ENCODE measurements at places on chromosomes 12 and 14.

GRCh38 chr12:67439611-67440010 lies 170.5 kb downstream of the CAND1 start:
- no peak for DNase-seq

DNA sequence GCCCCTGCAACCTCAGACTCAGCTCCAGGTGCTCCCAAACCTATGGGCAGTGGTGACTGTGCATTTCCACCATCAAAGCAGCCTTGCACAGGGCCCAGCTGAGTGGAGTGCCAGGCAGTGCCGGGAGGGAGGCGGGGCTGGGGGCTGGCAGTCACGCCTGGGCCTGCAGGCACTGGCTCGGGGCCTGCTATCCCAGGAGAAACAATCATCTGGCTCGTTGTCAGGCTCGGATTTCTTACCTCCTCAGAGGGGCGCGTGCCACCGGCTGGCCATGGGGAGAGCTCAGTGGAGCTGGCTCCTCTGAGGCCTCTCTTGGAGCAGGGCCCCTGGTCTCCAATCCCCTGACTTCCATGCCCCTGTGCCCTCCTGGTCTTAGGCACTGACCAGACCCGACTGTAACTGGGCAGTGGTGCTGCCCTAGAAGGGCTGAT lies 20.2 kb upstream of the PPP1R13B start:
- peak; percentile 88 for DNase-seq

GRCh38 chr12:39804479-39804878 lies 184.9 kb upstream of the ABCD2 start:
- DNase-seq: no peak

- DNase-seq: no peak
Observed at GRCh38 chr12:96502477-96502876, 13.1 kb downstream of the CFAP54 start.

DNA sequence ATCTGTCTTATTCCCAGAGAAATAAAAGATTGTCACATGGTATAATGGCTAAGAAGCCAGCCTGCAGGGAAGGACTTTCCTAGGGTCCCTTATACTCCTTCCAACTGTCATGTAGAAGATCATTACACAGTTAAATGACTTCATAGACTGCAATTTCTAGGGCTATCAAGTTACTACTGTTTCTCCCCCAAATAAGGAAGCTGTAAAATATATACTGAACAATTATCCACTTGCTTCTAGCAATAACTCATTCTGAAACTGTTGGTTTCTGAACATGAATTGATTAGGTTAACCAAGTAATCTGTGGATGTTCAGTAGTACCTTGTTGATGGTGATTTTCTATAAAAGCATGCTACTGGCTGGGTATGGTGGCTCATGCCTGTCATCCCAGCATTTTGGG lies 44.6 kb downstream of the A2ML1 start:
- DNase-seq: no peak

DNA sequence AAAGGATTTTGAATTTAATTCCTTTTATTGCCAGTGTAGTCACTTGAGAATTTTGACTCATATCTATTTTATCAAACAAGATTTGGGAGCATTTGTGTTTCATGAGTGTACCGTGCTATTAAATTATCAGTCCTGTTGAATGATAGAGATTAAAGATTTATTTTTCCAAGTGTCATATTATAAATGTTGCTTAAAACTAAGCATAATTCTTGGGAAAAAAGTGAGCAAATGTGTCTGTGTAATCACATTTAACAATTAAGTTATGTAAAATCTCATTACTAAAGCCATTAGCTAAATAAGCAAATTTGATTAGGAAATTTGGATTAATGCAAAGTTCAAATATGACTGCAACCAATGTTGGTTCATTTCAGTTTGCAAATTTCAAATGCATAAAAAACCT lies 266.7 kb downstream of the TMTC2 start:
- DNase-seq: no peak

DNA sequence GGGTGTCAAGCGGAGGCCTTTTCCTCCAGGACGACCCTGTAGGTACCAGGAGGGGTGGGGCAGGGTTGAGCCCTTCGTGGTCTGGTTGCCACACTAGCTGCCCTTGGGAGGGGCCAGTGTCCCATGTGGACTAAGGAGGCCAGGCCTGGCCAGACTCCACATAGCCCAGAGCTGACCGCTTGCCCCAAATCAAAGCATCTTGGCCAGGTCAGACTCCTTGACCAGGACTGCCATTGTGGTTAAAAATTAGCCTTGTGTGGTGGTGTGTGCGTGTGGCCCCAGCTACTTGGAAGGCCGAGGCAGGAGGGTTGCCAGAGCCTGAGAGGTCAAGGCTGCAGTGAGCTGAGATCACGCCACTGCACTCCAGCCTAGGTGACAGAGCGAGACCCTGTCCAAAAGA lies 24.8 kb downstream of the ALDH2 start:
- no peak for DNase-seq

DNA sequence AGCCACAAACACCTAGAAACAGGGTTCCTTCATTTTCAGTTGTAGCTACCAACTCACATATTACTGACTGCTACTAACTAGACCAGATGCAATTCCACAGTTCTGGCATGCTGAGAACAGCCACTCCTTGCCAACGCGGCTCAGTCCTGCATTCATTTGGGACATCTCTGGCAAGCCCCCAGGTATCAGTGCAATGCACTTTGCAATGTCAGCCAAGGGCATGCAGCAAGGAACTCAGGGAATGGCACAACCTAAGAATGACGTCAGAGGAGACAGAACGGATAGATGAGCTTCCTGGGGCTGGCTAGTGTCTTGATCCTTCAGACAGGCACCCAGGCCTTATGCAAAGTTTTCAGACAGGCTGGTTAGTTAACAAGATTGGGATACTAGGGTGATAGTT lies 29.6 kb downstream of the MAP3K9 start:
- no peak for DNase-seq

DNA sequence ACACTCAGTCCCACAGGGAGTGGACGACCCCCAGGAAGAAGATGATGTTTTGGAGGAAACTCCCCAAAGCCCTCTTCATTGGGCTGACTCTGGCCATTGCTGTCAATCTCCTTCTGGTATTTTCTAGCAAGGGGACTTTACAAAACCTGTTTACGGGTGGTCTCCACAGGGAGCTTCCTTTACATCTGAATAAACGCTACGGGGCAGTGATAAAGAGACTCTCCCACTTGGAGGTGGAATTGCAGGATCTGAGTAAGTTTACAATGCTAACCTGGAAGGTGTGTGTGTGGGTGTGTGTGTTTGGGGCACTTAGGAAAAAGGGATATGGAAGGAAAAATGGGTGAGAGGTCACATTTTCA lies 416 bp downstream of the GALNT8 start:
- no peak for DNase-seq

GRCh38 chr14:89519040-89519439 lies 102.0 kb upstream of the FOXN3 start:
- DNase-seq: no peak

DNA sequence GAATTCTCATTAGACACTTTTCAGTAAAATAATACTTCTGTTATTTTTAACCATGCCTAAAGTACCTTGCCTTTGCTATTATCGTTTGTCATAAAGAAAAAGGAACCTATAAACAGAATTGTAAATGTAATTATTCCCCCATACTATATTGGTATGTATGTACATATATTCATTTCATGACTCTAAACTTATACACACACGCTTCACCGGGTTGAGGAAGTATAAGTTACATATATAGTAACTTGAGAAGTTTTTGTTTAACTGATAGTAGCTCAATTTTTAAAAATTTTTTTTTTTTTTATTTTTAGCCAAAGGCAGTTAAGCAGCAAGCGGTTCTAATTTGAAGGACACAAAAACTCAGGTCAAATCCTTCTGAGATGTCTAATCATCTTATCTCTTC lies 107.6 kb downstream of the PLEKHG7 start:
- DNase-seq: no peak

DNA sequence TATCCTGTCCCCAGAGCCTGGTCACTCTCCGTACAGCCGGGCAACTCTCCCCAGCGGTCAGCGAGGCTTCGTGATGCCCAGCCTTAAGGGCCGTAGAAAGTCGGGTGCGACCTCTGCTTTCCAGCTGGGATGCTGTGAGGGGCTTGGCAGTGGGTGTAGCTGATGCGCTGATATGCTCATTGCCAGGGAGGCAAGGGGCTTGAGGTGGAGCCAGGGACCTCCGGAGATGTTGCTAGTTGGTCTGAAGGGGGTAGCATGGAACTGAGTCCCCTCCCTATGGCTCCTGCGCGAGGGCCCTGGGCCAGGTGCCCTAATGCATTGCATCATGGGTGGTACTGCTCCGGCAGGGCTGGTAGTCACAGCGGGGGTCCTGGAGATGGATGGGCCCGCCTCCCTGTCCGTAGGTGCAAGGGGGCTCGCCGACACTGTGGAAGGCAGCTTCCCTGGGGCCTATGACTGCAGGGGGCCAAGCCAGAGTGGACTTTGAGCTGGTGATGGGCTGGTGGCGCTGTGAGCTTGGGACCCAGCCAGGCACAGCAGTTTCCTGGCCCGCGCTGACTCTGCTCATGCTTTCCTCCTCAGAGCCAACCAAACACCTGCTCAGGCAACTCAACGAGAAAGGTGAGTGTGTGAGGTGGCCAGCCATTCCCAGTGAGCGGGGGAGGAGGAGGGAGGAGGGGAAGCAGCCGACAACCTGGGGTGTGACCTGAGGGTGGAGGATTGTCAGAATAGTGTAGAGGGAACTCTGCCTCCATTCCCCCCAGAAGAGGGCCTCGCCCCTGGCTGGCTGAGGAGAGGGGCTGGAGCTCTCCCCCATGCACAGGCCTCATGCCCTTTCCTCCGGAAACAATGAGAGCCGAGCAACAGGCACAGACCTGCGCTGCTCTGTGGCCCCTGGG lies 32.3 kb downstream of the PLEKHG3 start:
- no peak for DNase-seq

DNA sequence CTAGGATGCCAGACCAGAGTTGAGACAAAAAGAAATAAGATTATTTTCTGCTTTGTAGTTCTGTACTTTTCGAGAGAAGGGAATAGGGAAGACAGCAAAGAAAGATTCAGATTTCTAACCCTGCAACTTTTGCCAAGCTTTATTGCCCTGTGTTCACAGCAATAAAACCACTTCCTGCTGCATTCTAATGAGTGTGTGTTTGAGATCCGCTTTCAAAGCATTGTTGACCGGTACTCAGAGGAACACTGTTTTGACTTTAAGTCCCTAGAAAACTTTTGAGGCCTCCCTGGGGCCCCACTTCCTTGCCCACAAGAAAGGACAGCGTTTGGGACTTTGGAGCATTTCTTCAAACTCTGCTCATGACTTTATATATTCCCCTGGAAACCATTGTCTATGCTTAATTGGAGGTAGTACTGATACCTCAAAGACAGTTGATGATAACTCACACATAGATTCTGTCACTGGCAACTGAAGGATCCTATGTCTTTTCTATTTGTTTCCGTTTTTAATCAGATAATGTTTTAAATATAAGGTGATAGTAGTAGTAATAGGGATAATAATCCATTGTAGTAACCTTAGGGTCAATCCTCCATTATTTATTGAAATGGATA lies 1.3 kb downstream of the RNASE6 start:
- no peak for DNase-seq
